ENCODE measurements at places on chromosomes 6 and 20. TPM values are rescaled to one million over a fixed set of nuclear protein-coding genes. Genes with fewer than 3 reads are reported as not detected.

RIPOR3 gene
- 0.41 TPM for total RNA-seq

KCNQ2 gene
- 159 TPM for total RNA-seq

HEY2 gene
- 1.2 TPM for total RNA-seq

TREML2 gene
- under 0.01 TPM for total RNA-seq

HLA-DQA1 gene
- not detected for total RNA-seq

CST7 gene
- total RNA-seq: not detected

BTNL2 gene
- total RNA-seq: not detected

HM13 gene
- 26.1 TPM for total RNA-seq

SASH1 gene
- total RNA-seq: 23.2 TPM

WDR46 gene
- total RNA-seq: 42.4 TPM

PPP1R3G gene
- total RNA-seq: 1.6 TPM

CLDN20 gene
- not detected for total RNA-seq

BPIFB2 gene
- not detected for total RNA-seq

SYNDIG1 gene
- 26.1 TPM for total RNA-seq

TREM1 gene
- total RNA-seq: not detected

KDM1B gene
- total RNA-seq: 36.3 TPM

NKAIN2 gene
- 109 TPM for total RNA-seq

HRH3 gene
- 0.82 TPM for total RNA-seq

TPBG gene
- total RNA-seq: 4.5 TPM

DPPA5 gene
- total RNA-seq: not detected

TGM3 gene
- not detected for total RNA-seq

VWA7 gene
- under 0.01 TPM for total RNA-seq

TRIM15 gene
- total RNA-seq: not detected

SAMD5 gene
- 11.8 TPM for total RNA-seq

MAS1 gene
- total RNA-seq: 0.82 TPM

DEFB124 gene
- not detected for total RNA-seq

PBOV1 gene
- total RNA-seq: not detected

PHACTR1 gene
- total RNA-seq: 28.1 TPM

SYCP2L gene
- 5.7 TPM for total RNA-seq

MAFB gene
- total RNA-seq: 7.3 TPM

ANKRD66 gene
- total RNA-seq: not detected

LGSN gene
- total RNA-seq: 0.82 TPM

TAGAP gene
- total RNA-seq: 0.82 TPM

IDH3B gene
- 76.2 TPM for total RNA-seq

NTSR1 gene
- 4.9 TPM for total RNA-seq

ATP9A gene
- 242 TPM for total RNA-seq

All from frontal cortex (tissue), 4 donors.